ENCODE measurements at places on chromosomes 12 and 14.

DNA sequence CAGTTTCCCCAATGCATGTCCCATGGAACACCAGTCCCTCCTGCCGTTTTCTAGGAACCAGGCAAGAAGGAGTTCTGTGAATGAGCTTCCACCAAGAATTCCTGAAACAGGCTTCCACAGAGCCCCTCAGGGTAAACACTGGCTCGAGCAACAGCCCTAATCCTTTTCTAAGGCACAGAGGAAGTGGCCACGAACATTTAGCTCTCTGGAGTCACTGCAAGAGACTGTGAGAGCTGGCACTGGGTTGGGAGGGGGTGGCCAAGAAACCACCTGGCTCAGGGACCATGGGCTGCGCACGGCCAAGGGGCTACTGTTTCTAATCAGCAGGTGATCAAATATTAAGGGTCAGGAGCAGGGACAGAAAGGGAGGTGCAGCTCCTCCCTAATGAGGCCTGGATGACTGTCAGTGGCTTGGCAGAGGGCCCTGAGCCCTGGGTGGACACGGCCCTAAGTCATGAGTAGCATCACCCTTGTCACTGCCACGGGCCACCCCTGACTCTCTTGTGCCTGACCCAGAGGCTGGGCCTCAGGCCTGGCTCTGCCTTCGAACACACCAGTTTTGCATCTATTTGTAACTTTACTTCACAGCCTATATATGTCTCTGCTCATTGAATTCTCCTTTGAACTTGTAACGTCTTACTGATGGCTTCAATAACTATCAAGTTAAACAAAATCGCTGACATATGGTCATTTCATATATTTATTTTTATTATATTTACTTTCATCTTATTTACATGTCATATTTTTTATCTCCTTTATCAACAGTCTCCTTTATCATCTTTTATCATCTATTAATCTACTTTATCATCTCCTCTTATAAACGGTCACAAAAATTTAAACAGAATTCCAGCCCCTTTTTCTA lies 154.0 kb downstream of the DICER1 start:
- no peak for DNase-seq

DNA sequence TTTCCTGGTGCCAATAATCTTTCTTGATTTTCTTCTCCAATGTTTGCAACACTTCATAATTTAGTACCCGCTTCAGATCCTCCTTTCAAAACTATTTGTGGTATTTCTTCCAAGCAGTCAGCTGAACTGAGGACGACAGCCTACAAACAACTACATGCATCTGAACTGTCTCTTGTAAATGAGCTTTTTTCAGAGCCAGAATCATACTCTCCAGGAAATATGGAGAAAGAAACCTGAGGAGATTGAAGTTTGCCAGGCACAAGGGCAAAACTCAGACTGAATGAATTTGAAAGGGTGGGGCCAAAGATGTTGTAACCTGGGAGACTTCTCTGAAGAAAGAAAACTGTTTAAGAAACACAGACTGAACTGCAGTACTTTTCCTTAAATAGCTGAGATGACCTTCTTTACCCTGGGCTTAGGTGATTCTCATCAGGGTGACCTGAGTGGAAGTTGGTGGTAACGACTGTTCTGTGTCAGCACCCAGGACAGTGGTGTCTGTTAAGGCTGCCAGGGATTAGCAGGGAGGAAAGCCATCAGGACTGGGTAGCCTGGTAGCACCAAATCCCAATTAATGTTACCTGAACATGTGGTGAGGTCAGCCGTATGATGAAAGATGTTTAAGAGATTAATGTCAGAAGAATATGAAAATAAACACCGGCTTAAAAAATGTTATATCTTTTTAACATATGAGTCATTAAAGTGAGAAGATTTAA lies 95.0 kb downstream of the TGFB3 start:
- no peak for DNase-seq

- peak; percentile 45 for DNase-seq
Measured at GRCh38 chr12:127280393-127281275, 986.3 kb upstream of the TMEM132C start.

- DNase-seq: no peak
Measured at GRCh38 chr12:92614001-92614400, 88.8 kb upstream of the PLEKHG7 start.

DNA sequence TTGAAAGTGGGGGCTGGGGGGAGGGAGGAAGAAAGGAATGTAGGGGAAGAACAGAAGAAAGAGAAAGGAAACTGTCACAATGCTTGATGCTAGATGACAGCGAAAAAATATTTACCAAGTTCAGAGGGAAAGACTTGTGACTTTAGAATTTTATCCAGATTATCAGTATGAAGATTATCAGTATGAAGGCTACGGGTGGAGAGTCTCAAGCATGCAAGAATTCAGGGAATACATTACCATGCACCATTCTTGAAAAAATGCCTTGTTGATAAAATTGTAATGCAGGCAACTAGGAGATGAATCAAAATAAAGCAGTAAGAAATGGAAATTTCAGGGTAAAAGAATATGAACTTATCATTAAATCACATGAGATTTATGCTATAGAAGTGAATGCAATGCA lies 376.8 kb downstream of the PCNX1 start:
- no peak for DNase-seq

DNA sequence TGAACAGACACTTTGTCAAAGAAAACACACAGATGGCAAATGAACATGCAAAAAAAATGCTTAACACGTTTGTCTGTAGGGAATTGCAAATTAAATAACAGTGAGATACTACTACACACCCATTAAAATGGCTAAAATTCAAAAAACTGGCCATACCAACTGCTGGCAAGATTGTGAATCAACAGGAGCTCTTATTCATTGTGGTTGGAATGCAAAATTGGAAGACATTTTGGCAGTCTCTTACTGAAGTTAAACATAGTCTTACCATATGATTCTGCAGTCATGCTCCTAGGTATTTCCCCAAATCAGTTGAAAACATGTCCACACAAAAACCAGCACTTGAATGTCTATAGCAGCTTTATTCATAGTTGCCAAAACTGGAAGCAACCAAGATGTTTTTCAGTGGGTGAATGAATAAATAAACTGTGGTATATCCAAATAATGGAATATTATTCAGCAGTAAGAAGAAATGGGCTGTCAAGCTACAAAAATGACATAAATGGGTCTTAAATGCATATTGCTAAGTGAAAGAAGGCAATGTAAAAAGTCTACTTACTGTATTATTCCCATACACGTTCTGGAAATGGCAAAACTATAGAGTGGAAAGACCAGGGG lies 91.4 kb downstream of the PLEKHA5 start:
- DNase-seq: no peak
